ENCODE measurements at places on chromosomes 7 and 10. TPM values are rescaled to one million over a fixed set of nuclear protein-coding genes. Genes with fewer than 3 reads are reported as not detected.

Gene BMPR1A
- total RNA-seq, result 129 TPM

Gene ZC3HAV1L
- 7.0 TPM for total RNA-seq

DNA sequence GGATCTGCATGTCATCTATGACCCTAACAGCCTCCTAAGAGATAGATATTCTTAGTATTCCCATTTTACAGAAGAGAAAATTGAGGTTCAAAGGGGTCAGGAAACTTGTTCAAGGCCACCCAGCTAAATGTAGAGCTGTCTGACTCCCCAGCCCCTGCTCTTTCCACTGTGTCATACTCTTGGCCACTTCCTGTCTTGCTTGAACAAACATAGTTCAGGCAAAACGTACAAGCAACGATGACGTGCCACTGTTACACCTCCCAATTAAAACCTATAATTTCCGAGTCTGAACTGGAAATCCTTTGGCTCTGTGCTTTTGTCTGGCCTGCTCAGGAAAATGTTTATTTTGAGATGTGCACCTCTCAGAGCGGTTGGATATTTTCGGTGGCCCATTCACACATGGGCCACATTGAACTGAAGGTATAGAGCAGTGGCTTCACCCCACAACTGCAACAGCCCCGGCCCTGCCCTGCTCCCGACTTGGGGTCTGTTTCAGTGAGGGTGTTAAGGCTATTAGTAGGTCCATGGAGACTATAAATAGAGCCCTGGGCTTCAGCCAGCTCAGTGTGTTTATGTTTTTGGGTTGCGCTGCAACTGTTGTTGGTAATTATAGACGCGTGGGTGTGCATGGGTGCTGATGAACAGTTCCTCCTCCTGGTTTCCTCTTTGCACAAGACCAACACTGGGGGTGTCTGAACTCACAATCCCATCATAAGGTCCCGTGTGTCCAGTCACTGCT lies 172.3 kb upstream of the ADO start:
- H3K36me3 ChIP-seq, result no peaks in the 10 kb centered on the region
- DNase-seq, result no peak
- H3K27ac ChIP-seq, result no peak overlapping the region
- no peaks in the 10 kb centered on the region for H3K4me1 ChIP-seq

- H3K4me3 ChIP-seq, result no peak overlapping the region
- no peaks in the 10 kb centered on the region for H3K27me3 ChIP-seq
- 0 out of 2 replicates have a peak, but pooled peaks cover 2% of the 10 kb centered on the region for H3K4me1 ChIP-seq
- H3K27ac ChIP-seq, result no peak overlapping the region
- no peaks in the 10 kb centered on the region for H3K36me3 ChIP-seq
Measured at GRCh38 chr10:34670081-34670480, 145.0 kb downstream of the PARD3 start.

GRCh38 chr7:144670218-144670617 lies 165.6 kb downstream of the TPK1 start:
- peaks cover 6% of the 10 kb centered on the region for H3K4me1 ChIP-seq
- no peak overlapping the region for H3K27ac ChIP-seq
- H3K4me3 ChIP-seq, result no peak overlapping the region
- H3K27me3 ChIP-seq, result no peaks in the 10 kb centered on the region
- no peak for DNase-seq
